ENCODE measurements at places on chromosomes 12 and 14. TPM values are rescaled to one million over a fixed set of nuclear protein-coding genes. Genes with fewer than 3 reads are reported as not detected.

CSRP2 gene
- total RNA-seq = 157 TPM

WDHD1 gene
- 5.3 TPM for total RNA-seq

ENDOU gene
- 1.9 TPM for total RNA-seq

SLC25A47 gene
- total RNA-seq = 0.31 TPM

KERA gene
- not detected for total RNA-seq

AMN gene
- not detected for total RNA-seq

OASL gene
- 0.35 TPM for total RNA-seq

RXYLT1 gene
- 36.3 TPM for total RNA-seq

BDKRB2 gene
- 8.4 TPM for total RNA-seq

SLC48A1 gene
- 40.7 TPM for total RNA-seq

SOAT2 gene
- total RNA-seq = not detected

CAND1 gene
- total RNA-seq = 68.7 TPM

CPNE6 gene
- 1.5 TPM for total RNA-seq

TBX3 gene
- 6.9 TPM for total RNA-seq

Data from gastroesophageal sphincter (tissue), 4 donors.